CD4-positive, alpha-beta T cell treated with Interleukin-6 for 4 hours (primary cell): ENCODE measurements at places on chromosomes 1 and 21.

DNA sequence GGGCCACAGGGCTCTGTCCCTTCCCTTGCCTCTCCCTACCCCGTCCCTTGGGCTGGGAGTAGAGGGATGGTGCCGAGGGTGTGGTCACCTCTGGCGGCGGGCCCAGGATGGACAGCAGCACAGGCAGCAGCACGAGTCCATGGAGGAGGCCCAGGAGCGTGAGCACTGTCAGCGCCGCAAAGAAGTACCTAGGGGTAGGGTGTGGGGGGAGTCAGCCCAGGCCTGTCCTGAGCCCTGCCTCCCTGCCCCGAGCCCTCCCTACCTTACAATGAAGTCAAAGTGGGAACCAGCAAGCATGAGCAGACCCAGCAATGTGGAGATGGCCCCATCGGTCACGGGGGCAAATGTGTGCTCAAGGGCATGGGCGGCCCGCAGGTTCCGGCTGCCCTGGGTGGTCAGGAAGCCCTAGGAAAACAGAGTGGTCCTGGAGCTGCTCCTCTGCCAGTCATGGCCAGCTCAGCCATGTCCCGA lies 14.7 kb downstream of the BTBD19 start:
- DNase-seq: no peak

- DNase-seq: no peak
Measured at GRCh38 chr1:59901770-59902388, 24.7 kb downstream of the CYP2J2 start.

- no peak for DNase-seq
Measured at GRCh38 chr1:78143673-78144072, 97.9 kb downstream of the GIPC2 start.

GRCh38 chr1:94205639-94206038 lies 31.7 kb downstream of the ARHGAP29 start:
- no peak for DNase-seq

- peak; percentile 87 for DNase-seq
Measured at GRCh38 chr1:28091043-28091781, 2.8 kb upstream of the EYA3 start.

DNA sequence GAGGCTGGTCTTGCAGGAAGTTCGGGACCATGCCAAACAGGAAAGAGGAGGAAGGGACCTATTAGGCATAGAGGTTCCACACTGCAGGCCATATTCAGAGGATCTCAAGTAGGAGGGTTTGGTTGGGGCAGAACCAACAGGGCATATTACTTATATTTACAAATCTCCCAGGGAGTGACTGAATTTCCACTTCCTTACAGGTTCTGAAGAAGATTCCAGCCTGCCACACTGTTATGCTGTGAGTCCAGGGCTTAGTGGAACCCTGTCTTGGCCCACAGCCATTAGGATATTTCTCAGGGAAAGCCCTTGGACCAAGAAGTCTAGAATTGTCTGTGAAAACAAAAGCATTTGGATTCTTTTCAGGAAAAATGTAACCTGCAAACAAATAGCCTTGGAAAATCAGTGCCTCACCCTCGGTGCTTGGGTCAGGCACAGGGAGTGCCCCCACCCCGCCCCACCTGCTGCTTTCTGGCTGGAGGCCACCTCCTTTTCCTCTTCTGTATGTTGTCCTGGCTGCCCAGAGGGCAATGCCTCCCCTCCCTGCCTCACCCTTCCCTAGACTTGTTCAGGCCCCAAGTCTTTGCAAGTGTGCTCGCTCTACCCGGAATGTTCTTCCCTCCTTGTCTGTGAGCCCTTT lies 41.0 kb upstream of the JUN start:
- DNase-seq: no peak

GRCh38 chr1:107940017-107940577 lies 24.9 kb downstream of the VAV3 start:
- no peak for DNase-seq
